ENCODE measurements at places on chromosomes 1 and 21.

DNA sequence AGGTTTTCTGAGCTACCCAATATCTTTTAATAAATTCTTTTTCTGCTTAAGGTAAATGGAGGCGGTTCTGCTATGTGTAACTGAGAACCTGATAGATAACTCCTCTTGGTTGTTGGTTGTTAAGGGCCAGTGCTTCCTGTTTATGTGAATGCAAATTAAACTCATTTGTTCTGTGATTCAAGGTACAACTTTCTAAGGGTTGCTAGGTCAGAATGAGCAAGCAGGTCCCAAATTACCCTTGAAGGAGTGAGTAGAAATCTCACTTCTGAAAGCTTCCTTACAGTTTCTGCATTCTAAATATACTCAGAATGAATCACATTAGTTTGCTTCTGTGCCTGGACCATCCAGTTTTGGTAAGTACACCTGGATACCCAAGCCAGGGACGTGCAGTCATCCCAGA is 15.5 kb upstream of the FAM78B start:
- no peak for DNase-seq

DNA sequence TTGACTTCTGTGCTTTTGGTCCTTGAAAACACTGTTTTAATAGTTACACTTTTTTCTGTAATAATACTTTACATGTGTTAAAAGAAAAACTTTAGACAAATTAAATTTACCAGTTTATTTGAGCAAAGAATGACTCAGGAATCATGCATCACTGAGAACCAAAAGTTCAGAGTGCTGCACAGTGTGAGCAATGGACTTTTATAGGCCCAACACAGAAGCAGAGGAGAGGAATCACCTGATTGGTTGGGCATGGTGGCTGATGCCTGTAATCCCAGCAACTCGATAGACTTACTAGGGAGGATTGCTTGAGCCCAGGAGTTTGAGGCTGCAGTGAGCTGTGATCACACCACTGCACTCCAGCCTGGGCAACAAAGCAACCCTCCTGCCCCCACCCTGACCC is 29.3 kb downstream of the ZNF648 start:
- no peak for DNase-seq

- no peak for DNase-seq
Measured at GRCh38 chr21:45524756-45525152, 17.5 kb downstream of the SLC19A1 start.

- DNase-seq: no peak
Measured at GRCh38 chr1:160149716-160150115, 1.7 kb upstream of the ATP1A4 start.

- peak; percentile 35 for DNase-seq
Measured at GRCh38 chr1:12549460-12550349, 68.3 kb downstream of the DHRS3 start.

GRCh38 chr1:23543707-23544443 is 12.8 kb upstream of the E2F2 start:
- DNase-seq: no peak

DNA sequence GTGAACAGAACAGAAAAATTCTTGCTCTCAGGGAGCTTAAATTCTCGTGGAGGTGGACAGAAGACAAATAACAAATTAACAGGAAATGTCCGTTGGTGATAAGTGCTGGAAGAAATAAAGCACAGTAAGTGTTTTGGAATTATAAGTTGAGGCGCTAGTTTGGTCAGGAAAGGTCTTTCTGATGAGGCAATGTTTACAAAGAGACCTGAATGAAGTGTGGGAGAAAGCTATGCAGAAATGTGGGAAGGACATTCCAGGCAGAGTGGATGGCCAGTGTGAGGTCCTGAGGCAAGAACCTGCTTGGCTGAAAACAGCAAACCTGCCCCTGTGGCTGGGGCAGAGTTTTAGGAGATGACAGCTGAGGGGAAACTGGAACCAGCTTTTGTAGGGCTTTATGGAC is 23.3 kb downstream of the NGF start:
- no peak for DNase-seq

- no peak for DNase-seq
Measured at GRCh38 chr1:167441222-167441621, 77.1 kb downstream of the CD247 start.

DNA sequence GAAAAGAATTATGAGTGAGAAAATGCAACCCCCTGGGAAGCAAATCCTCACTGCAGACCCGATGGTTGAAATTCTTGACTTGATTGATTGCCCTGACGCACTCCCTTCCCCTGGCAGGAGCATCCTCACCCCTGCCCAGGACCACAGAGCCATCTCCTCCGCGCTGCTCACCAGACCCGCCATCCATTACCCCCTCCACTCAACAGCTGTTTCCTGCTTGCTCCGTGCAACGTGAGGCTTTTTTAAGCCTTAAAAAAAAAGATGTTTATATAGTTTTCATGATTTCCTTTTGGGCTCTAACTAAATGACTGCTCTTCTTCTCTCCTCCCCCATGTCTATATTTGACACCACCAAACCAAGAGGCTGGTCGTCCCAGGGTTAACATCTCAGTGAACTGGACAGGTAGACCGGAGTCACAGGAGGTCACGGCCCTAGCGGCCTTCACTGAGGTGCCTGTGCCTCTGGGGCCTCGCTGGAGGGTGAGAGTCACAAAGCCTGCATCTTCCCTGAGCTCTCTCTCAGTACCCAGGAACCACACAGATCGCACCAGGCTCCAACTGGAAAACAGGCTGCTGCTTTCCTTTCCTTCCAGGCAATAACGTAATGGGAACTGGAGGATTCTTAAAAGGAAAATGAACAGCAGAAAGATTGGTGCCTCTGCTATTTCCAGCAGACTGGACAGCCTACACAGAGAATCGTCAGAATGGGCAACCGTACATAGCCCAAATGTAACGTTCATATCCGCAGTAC is 49.8 kb downstream of the ZBTB18 start:
- DNase-seq: no peak

DNA sequence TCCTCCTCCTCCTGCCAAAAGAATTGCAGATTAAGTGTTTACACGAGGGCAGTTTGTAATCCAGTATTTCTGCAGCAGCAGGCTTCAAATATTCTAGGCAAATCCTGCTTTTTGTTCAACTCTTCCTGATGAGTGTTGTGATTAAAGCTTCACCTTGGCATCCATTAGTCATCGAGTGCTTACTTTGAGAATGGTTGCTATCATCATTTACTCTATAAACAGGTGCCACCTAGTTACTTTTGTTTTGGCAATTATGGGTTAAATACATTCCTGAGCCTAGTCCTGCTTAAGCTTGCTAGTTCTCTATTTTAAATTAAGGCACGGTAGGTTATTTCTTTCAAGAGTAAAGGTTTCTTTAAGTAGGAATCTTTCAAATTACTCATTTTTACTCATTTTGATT is 20.3 kb downstream of the PDC start:
- DNase-seq: no peak

- DNase-seq: no peak
Measured at GRCh38 chr21:35943752-35944151, 116.6 kb downstream of the SETD4 start.

DNA sequence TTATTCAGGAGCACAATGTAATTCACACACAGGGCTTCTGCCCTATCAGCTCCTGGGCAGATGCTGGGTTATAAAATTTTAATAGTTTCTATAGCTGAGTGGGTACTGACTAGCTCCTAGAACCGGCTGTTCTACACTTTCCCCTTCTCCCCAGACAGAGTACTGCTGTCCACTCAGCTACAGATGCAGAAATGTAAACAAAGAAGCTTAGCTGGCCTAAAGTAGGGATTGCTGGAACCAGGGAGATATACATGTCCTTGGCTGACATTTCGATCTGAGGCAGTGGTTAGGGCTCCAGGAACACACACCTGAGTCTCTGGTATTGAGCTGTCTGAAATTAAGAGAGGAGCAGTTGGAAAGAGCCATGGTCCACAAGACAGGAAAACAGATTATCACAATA is 211.5 kb upstream of the USP24 start:
- no peak for DNase-seq

DNA sequence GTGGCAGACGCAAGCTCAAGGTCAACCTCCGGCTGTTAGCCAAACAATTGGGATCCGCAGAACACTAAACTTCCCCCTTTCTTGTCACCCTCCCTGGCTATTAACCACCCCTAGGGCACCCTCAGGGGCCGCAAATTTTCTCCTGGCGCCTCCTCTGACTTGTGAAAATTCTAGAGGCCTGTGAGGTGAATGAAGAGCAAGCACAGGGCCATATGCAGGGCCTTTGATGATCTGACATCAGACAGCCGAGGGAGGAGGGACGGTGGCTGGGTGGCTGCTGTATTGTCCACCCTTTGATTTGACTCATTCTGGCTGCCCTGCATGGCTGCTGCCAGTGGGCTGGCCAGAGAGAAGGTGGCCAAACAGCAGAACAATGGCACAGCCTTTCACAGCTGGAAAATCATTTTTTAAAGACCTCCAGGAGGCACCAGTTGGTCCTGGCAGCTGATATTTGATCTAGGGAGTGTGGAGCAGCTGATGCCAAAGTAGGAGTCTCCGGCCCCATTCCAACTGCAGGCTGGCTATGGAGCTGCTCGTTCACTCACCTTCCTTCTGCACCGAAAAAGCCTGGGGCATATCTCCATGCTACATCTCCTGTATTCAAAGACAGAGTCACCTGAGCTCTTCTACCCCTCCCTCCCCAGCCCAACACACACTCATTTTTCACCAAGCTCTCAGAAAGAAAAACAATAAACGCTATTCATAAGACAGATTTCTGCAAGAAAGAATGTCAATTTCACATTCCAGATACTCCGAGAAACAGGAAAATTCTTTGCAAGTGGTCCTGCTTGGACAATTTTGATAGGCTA is 44.9 kb upstream of the BARHL2 start:
- no peak for DNase-seq

GRCh38 chr1:191970116-191970515 is 188.1 kb upstream of the RGS18 start:
- DNase-seq: no peak

GRCh38 chr1:43834280-43835081 is 99.1 kb upstream of the ARTN start:
- no peak for DNase-seq

GRCh38 chr1:246782120-246782900 is 58.1 kb downstream of the SCCPDH start:
- DNase-seq: no peak

- DNase-seq: no peak
Measured at GRCh38 chr1:108913105-108913948, 36.5 kb downstream of the GPSM2 start.

DNA sequence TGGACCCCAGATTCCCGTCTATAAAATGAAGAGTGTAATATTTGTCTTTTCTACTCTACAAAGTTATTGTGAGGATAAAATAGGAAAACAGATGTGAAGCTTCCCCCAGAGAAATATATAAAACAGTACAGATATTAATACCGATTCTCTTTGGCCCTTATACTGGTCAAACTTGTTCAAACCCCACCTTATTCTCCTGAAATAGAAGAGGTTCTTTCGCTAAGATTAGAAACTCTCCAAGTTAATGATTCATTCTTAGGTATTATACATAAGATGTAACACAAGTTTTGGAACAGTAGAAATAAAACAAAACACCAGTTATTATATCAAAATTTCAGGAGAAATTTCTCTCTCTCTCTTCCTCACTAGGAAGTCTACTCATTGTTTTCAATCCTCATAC is 852.4 kb upstream of the ADAMTS5 start:
- DNase-seq: no peak

DNA sequence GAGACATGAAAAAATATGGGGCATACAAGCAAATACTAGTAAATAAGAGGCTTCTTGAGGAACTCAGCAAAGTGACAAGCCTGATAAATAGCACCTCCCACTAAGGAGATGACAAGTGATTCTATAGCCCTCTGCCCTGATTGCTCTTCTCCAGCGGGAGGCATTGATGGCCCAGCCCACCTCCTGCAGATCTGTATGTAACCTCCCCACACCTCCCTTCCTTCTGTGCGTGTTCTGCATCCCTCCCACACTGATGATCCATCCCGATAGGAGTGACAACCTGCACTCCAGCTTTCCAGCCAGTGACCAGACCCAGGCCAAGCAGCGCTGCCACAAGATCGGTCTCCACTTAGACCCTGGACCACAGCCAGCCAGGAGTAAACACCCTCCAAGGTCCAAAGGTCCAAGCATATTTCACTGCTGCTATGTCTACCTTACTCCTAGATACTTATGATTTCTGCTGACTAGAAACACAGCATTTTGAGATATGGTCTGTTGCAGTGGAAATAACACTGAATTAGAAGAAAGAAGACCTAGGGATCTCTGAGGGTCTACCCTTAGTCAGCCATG is 176.1 kb downstream of the BRINP2 start:
- no peak for DNase-seq

- no peak for DNase-seq
Measured at GRCh38 chr1:150615346-150616201, 13.8 kb downstream of the ENSA start.

- no peak for DNase-seq
Measured at GRCh38 chr1:198635964-198636363, 2.9 kb upstream of the PTPRC start.

DNA sequence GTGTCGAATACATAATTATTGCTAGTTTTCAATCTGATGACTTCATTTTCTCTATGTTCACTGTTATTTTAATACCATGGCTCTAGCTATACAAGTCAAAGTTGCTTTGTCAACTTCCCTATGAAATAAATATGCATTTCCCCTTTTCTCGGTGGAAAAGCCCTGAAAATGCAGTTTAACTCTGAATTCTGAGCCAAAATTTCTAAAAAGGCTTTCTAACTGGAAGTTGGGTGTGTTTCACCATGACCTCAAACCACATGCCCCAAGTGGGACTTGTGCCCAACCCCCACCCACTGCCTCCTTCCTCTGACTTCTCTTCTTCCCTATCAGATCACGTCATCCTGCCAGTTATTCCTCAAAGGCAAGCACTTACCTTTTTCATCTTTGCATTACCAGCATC is 8.9 kb downstream of the MKNK1 start:
- no peak for DNase-seq

DNA sequence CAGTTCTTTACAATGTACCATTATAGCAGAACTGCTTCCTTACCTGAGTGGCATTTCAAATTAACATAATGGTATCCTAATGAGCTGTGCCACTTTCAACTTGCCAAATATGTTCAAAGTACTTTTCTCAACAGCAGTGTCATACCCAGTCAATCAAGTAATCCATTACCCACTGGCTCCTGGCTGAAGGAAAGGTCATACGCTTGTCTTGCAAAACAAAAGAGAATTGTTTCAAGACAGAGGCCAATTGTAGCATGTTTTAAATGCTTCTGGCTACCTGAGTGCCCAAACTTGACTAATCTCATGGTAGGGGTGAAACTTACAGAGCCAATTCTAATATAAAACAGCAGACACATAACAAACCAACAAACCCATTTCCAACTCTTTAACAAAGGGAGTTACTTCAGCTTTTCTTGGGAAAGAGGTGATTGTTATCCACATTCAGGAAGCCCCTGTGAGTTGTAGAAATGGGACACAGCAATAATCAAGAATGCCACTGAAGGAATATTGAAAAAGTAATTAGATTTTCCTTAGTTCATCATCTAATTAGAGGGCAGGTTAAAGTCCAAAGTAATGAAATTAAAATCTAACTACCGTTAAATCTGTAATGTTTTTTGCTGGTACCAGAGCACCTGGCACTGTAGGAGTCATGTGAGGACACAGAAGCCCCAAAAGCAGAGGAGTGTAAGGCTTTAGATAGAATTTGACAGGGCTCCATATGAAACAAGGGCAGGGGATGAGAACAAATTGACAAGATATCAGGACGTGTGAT is 241.9 kb downstream of the RWDD3 start:
- DNase-seq: no peak

- DNase-seq: no peak
Measured at GRCh38 chr1:111216751-111217150, 10.8 kb upstream of the CHI3L2 start.

- no peak for DNase-seq
Measured at GRCh38 chr1:244162786-244163530, 111.9 kb downstream of the ZBTB18 start.

- no peak for DNase-seq
Measured at GRCh38 chr1:117564227-117565075, 41.4 kb upstream of the TENT5C start.
